ENCODE measurements at places on chromosomes 5 and 9.

- DNase-seq, result no peak
These were observed 1.9 kb downstream of the UGCG start for GRCh38 chr9:111898331-111899096.

- DNase-seq, result no peak
These were observed 50.4 kb upstream of the APC start for GRCh38 chr5:112687306-112687705.

GRCh38 chr5:67286006-67286405 lies 89.4 kb upstream of the CD180 start:
- DNase-seq, result no peak

DNA sequence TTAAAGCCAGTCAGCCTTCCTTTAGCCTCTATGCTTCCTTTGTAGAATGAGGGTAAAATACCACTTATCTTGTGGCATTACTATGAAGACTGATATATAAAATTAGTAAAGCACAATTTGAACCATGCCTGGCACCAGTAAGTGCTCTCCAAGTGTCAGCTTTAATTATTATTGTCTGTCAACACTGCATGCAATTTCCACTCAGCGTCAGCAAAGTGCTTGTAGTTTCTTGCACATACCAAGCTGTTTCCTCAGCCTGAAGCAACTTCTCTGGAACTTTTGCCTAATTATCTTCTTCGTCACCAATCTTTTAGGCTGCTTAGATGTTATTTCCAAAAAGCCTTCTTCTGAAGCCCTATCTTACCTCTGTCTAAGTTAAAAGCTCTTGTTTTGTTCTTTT lies 177.3 kb downstream of the CDC42SE2 start:
- no peak for DNase-seq

- DNase-seq, result no peak
These were observed 22.0 kb downstream of the FNIP1 start for GRCh38 chr5:131774652-131775367.

- DNase-seq, result no peak
These were observed 2.5 kb upstream of the TMEM174 start for GRCh38 chr5:73170522-73170921.

GRCh38 chr9:8621416-8621815 lies 821.8 kb upstream of the DMAC1 start:
- no peak for DNase-seq

DNA sequence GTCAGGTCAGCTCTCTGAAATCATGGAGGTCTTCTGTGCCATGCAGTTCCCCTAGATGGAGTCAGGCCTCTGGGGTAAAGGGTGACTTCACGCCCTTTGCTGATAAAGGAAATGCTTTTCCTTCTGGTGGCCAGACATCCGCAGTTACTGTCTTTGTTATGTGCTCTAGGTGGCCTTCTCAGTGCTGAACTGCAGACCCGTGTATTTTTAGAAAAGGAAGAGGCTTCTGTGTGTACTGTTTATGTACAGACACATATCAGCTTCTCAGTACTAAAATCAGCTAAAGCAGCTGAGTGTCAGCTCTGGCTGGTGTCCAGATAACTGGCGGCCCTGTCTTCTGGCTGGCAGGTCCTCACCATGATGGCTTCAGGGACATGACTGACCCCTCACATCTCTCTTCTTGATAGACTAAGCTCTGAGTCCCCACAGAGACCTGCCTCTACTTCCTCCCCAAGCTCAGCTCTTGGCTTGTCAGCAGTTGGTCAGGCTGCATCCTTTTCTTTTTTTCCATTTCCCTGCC lies 75.3 kb downstream of the ARHGAP26 start:
- no peak for DNase-seq

DNA sequence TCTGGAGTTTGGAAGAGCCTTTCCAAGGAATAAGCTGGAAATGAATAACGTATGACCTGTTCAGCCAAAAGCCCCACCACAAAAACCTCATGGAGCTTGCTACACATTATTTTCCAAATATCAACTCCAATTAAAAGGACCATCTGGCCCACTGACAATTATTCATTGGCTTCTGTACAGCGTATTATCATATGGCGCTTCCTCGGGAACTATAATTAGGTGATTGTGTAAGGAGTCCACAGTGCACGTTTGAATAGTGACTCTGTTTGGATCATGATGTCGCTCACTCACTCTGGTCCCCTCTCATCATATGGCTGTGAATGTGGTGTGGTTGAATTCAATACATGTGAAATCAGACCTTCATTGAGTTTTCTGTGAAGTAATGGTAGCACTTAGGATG lies 52.1 kb downstream of the GDNF start:
- no peak for DNase-seq

- DNase-seq, result no peak
These were observed 188.9 kb upstream of the RPS23 start for GRCh38 chr5:82466986-82467561.

DNA sequence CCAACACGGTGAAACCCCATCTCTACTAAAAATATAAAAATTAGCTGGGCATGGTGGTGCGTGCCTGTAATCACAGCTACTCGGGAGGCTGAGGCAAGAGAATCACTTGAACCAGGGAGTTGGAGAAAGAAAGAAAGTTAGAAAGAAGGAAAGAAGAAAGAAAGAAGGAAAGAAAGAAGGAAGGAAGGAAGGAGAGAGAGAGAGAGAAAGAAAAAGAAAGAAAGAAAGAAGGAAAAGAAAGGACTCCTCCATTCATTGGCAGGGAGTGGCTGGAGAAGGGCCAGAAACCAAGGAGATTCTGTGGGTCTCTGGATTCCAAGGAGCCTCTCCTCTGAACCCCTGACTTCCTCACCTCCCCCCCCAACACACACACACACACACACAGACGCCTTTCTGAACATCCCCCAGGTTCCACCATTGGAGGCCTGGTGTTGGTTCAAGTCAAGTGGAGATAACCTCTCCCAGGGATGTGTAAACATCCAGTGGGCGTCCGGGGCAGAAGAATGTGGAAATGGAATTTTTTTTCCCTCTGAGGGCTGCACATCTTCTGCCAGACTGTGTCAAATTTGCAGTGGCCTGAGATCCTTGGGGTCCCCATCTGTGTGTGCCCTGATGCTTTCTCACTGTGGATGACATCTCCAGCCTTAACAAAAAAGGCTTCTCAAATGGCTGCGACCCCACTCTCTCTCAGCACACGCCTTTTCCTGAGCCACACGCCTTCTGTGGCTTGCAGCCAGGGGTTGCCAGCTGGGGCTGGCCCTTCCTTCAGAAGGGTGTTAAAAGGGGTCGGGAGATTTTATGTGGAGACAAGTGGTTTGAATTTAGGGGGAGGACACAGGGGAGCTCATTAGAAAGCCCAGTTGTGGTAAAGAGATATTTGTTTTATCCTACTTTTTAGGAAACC lies 109.3 kb upstream of the HAND1 start:
- DNase-seq, result no peak

DNA sequence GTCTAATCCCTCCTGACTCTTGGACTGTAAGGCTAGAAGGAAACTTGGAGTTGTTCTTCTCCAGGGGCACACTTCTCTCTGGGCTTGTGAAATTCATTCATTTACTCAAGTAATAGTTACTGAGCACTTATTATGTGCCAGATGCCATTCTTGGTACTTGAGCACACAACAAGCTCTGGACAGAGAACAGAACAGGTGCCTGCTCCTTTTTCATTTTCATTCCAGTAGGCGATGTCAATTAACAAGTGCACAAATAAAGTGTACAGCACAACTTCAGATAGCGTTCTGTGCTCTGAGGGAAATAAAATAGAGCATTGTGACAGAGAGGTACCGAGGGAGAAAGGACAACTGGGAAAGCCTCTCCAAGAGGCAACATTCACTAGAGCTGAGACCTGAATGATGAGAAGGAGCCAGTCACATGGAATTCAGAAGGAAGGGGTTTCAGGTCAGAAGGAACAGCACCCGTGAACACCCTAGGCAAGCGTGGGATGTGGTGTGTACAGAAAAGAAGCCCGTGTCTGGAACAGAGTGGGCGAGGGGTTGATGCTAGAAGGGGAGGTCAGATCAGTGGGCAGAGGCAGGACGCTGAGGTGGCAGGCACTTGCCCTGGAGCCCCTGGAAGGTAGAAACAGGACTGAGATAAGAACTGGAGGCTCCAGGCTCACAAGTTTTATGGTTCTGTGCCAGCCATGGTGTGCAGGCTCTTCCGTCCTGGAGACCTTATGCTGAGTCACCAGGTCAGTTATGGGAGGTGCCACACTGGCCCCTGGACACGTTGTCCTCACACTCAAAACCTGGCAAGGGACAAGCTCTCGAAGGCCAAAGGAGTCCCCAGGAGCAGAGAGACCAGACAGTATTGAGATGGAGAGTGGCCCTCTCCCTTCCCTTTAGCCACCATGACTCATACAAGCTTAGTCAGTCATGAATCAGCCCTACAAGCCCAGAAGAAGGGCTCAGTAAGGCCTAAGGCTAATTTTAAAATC lies 7.2 kb upstream of the ABLIM3 start:
- DNase-seq, result no peak

DNA sequence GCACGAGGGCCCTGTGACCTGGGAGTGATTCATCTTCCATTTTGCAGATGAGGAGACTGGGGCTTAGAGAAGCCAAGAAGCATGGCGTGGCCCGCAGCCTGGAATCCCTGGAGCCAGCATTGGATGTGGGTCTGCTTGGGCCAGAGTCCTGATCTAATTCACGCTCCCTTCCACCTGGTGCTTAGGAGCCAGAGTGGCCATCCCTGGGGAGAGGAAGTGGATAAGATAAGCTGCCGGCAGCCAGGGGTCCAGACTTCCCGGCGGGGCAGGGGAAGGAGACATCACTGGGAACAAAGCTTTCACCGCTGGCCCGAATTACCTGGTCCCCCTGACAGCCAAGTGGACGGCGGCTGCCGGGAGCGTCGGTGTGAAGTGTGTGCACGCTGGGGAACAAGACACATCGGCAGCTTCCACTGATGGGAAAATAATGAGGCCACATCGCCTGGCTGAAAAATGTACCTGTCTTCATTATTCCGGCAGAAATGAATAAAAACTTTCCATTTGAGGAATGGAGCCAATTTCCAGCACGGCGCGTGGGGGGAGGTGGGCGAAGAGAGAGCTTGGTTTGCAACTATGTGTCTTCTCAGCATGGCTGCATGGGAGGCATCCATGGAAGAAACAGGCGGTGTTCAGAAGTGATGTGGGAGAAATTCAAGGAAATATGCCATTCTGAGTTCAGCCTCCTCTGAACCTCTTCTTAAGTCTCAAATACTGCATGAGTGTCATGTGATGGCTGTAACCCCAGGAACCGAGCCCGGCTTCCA lies 78.5 kb downstream of the OLFM1 start:
- DNase-seq, result no peak

GRCh38 chr5:34674187-34674586 lies 18.1 kb downstream of the RAI14 start:
- no peak for DNase-seq

DNA sequence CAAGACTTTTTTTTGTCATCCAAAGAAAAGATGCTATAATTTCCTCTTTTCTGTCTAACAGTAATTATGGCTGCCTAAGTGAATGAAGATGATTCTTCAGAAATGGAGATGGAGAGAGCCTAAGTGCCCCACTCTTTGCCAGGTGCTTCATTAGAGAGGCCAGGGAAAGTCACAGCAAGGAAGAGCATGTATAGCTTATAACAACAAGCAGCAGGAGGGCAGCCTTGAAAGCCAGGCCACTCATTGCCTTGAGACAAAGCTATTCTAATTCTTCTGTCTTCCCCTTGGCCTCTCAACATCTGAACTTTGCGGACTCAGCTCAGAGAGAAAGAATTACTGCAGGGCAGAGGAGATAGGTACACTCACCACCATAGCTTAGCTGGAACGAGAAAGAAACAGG lies 112.0 kb upstream of the ZNF366 start:
- no peak for DNase-seq

DNA sequence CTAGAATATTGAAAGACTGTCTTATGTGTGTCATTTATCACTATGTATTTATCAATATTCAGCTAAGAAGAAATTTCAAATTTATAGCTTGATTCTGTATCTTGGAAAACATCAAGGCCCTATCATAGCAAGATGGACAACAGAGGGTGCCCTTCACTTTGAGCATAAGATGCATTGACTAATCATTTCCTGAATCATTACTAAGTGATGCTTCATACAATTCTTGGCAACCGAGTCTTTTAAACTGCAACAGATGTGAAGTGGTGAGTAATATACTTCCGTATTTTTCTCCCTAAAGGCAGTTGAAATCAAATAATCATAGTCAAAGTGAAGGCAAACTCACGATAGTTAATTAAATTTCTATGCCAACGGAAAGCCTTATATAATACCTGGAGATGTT lies 318.6 kb upstream of the RGMB start:
- DNase-seq, result no peak

GRCh38 chr5:177500685-177501522 lies 3.5 kb upstream of the PDLIM7 start:
- peak; percentile 73 for DNase-seq
